ENCODE measurements at places on chromosomes 16 and 17. TPM values are rescaled to one million over a fixed set of nuclear protein-coding genes. Genes with fewer than 3 reads are reported as not detected.

The PLK1 gene
- total RNA-seq, result 91.8 TPM

The NECAB2 gene
- total RNA-seq, result not detected

DNA sequence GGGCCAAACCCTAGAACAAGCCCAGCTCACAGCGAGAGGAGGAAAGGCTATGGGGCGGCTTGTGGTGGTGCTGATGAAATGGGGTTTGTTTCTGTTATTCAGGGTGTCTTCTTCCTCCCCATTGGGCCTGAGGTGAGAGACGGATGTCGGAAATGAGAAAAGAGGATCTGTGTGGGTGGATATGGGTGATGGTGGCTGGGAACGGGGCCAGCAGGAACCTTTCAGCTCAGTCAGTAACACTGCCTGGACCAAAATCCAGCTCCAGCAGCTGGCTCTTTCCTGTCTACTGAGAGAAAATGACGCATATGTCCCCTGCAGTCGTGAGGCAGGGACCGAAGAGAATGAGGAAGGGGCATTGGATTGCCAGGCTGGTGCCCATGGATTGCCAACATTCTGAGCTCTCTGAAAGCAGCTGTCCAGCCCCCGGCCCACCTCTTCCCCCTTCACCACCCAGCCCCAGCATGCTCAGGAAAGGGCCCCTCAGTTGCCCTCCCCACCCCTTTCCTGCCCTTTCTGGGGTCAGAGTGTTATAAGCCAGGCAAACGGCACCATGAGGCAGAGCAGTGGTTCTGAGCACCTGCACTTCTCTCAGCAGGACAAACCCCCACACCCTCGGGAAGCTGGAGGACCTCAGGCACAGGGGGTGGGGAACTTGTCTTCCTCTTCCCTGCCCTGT, 4.0 kb downstream of the MYH3 start:
- H3K4me1 ChIP-seq, result peaks cover 13% of the 10 kb centered on the region
- H3K36me3 ChIP-seq, result peaks cover 3% of the 10 kb centered on the region
- H3K27me3 ChIP-seq, result no peaks in the 10 kb centered on the region

DNA sequence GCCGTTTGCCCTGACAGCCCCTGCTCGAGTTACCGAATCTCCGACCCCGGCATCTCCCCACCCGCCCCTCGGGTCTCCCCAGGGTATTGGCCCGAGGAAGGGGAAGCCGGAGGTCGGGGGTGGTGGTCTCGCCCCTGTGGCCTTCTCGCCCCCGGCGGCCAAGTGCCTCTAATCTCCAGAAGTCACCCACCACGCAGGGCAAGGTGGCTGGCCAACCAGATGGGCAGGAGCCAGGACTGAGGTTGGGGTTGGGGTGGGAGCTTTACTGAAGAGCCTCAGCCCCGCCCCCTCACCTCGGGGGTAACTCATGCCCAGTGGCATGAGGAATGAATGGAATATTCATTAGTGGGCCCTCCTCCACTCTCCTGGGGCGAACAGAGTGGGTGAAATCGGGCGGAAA, 637 bp downstream of the DHRS11 start:
- peaks cover 15% of the 10 kb centered on the region for H3K36me3 ChIP-seq
- peak overlapping the region; percentile 71 for H3K4me3 ChIP-seq
- peaks cover 23% of the 10 kb centered on the region for H3K4me1 ChIP-seq
- DNase-seq, result no peak
- no peak overlapping the region for H3K27ac ChIP-seq
- no peaks in the 10 kb centered on the region for H3K27me3 ChIP-seq

The PLEKHG4 gene
- 14.4 TPM for total RNA-seq

DNA sequence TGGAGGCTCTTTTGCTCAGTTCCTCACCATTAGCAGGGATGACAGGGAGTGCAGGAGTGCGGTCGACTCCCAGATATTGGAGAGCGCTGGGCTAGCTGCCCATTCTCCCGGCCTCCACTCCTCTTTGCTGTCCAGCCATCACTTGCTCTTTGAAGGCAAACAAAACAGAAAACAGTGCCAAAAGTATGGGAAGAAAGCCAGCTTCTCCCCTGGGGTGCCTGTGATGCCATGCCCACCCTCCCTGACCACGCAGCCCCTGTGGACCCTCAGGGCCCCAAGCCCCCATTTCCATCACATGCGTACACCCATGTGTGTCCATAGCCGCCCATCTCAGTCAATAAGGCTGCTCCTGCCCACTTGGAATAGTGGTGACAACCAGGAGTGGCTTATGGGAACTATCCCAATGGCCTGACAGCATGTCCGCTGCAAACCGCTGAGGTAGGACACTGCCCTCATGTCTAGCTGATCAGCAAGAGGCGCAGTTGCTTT, 30.0 kb downstream of the MAPT start:
- H3K27me3 ChIP-seq, result no peaks in the 10 kb centered on the region
- no peaks in the 10 kb centered on the region for H3K4me1 ChIP-seq
- no peaks in the 10 kb centered on the region for H3K36me3 ChIP-seq

The MT4 gene
- total RNA-seq, result not detected

The MYH2 gene
- not detected for total RNA-seq

- peak; percentile 70 for DNase-seq
- H3K4me1 ChIP-seq, result peaks cover 32% of the 10 kb centered on the region
- H3K36me3 ChIP-seq, result no peaks in the 10 kb centered on the region
- no peaks in the 10 kb centered on the region for H3K27me3 ChIP-seq
- H3K4me3 ChIP-seq, result peak overlapping the region; percentile 91
These were observed 623 bp downstream of the MBTPS1 start for GRCh38 chr16:84115919-84116719.

DNA sequence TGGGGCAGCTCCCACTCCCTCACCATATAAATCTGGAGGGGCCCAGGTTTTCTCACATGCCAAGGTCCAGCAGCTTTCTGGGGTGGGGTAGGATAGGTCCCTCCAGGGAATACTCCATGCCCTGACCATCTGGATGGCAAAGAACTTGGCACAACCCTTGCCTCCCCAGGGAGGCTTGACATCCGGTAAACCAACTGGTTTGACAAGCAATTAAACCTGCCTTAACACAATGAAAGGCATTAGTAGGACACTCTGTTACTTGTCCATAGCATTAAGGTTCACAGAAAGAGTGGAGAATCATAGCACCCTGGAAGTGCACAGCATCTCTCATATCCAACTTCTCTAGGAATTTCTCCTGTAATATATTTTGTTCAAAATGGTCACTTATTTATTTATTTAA, 63.9 kb upstream of the MAF start:
- H3K4me3 ChIP-seq, result no peak overlapping the region
- no peak for DNase-seq
- H3K36me3 ChIP-seq, result no peaks in the 10 kb centered on the region
- no peaks in the 10 kb centered on the region for H3K4me1 ChIP-seq

The CSH2 gene
- not detected for total RNA-seq

- H3K4me1 ChIP-seq, result peaks cover 34% of the 10 kb centered on the region
- no peaks in the 10 kb centered on the region for H3K36me3 ChIP-seq
- no peak for DNase-seq
- no peak overlapping the region for H3K4me3 ChIP-seq
These were observed 37.2 kb downstream of the NKD1 start for GRCh38 chr16:50585331-50585776.

GRCh38 chr16:2467528-2468232, 3.4 kb upstream of the NTN3 start:
- H3K4me1 ChIP-seq, result peaks cover 10% of the 10 kb centered on the region
- no peak overlapping the region for H3K27ac ChIP-seq

The CDH1 gene
- total RNA-seq, result 1.7 TPM

- H3K27ac ChIP-seq, result no peak overlapping the region
- H3K4me3 ChIP-seq, result no peak overlapping the region
- H3K36me3 ChIP-seq, result no peaks in the 10 kb centered on the region
- no peaks in the 10 kb centered on the region for H3K27me3 ChIP-seq
- DNase-seq, result no peak
- peaks cover 14% of the 10 kb centered on the region for H3K4me1 ChIP-seq
These were observed 22.1 kb downstream of the CIBAR2 start for GRCh38 chr16:85090181-85090580.

GRCh38 chr16:6047325-6047724, 949.7 kb upstream of the EEF2KMT start:
- no peak overlapping the region for H3K4me3 ChIP-seq
- no peaks in the 10 kb centered on the region for H3K27me3 ChIP-seq
- DNase-seq, result no peak
- H3K4me1 ChIP-seq, result no peaks in the 10 kb centered on the region
- H3K36me3 ChIP-seq, result peaks cover 3% of the 10 kb centered on the region
- H3K27ac ChIP-seq, result no peak overlapping the region

The PRR35 gene
- not detected for total RNA-seq

The CMTM3 gene
- total RNA-seq, result 33.7 TPM

GRCh38 chr17:49029801-49030200, 32.6 kb downstream of the IGF2BP1 start:
- H3K4me1 ChIP-seq, result peaks cover 4% of the 10 kb centered on the region
- DNase-seq, result no peak
- H3K36me3 ChIP-seq, result no peaks in the 10 kb centered on the region
- no peak overlapping the region for H3K4me3 ChIP-seq
- H3K27me3 ChIP-seq, result peaks cover 2% of the 10 kb centered on the region

GRCh38 chr16:50747207-50747956, 5.5 kb downstream of the CYLD start:
- peak; percentile 27 for DNase-seq
- H3K4me1 ChIP-seq, result peaks cover 62% of the 10 kb centered on the region
- H3K4me3 ChIP-seq, result peak overlapping the region; percentile 67
- H3K27me3 ChIP-seq, result no peaks in the 10 kb centered on the region
- H3K36me3 ChIP-seq, result peaks cover 32% of the 10 kb centered on the region
- H3K27ac ChIP-seq, result peak overlapping the region; percentile 93

The PRR15L gene
- total RNA-seq, result not detected

The NPIPB13 gene
- 5.7 TPM for total RNA-seq

The GCGR gene
- not detected for total RNA-seq

- no peak for DNase-seq
- no peaks in the 10 kb centered on the region for H3K36me3 ChIP-seq
- H3K4me3 ChIP-seq, result no peak overlapping the region
- no peak overlapping the region for H3K27ac ChIP-seq
- no peaks in the 10 kb centered on the region for H3K27me3 ChIP-seq
These were observed 22.0 kb downstream of the ADCY9 start for GRCh38 chr16:4094127-4094773.

The MT1M gene
- total RNA-seq, result not detected

DNA sequence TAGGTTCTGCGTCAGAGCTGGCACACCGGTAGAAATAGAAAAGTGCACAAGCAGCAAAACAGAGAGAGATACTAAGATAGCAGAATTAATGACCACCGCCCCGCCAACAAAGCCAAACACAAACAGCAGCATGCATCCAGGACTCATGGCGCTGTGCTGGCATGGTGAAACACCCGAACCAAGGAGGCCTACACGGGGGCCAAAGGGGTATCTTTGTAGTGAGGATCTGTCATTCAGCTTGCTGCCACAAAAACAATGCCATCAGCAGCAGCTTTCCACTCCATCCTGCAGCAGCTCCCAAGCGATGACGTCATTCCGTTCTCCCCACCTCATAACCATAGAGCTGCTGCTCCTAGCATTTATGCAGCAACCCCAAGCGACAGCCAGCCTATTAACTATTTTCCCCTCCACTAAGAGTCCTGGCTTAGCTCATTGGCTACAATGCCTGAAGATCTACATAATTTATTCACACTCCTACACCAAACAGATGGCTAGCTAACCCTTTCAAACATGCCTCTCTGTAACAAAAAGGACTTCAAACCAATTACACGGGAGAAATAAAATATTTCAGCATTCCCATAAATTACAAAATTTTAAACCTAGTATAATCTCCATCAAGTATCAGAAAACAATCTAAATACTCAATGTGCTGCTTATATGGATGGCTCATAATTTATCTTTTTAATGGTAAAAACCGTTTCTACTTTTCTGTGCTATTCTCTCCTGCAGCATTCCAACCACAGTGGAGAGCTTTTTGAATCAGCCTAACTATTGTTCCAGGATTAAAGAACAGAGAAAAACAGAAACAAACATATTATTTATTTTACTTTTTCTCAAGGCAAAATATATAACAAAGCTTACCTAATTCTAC, 73.9 kb downstream of the SPAG9 start:
- no peaks in the 10 kb centered on the region for H3K4me1 ChIP-seq
- H3K36me3 ChIP-seq, result peaks cover 4% of the 10 kb centered on the region
- H3K27me3 ChIP-seq, result no peaks in the 10 kb centered on the region
- DNase-seq, result no peak
- H3K4me3 ChIP-seq, result no peak overlapping the region

The CA7 gene
- not detected for total RNA-seq

- H3K27me3 ChIP-seq, result peaks cover 27% of the 10 kb centered on the region
- H3K4me3 ChIP-seq, result no peak overlapping the region
- DNase-seq, result no peak
- no peak overlapping the region for H3K27ac ChIP-seq
- H3K36me3 ChIP-seq, result no peaks in the 10 kb centered on the region
These were observed 9.7 kb upstream of the KIF18B start for GRCh38 chr17:44956998-44957981.

The TP53I13 gene
- total RNA-seq, result 30.9 TPM

GRCh38 chr17:62573480-62574117, 53.9 kb upstream of the MRC2 start:
- no peak overlapping the region for H3K27ac ChIP-seq
- H3K4me3 ChIP-seq, result no peak overlapping the region
- H3K36me3 ChIP-seq, result peaks cover 22% of the 10 kb centered on the region
- peaks cover 5% of the 10 kb centered on the region for H3K4me1 ChIP-seq

GRCh38 chr16:12240036-12240435, 263.5 kb downstream of the SNX29 start:
- H3K27ac ChIP-seq, result no peak overlapping the region
- H3K27me3 ChIP-seq, result no peaks in the 10 kb centered on the region
- no peak overlapping the region for H3K4me3 ChIP-seq
- no peaks in the 10 kb centered on the region for H3K4me1 ChIP-seq

GRCh38 chr17:67322042-67322787, 44.2 kb downstream of the PSMD12 start:
- DNase-seq, result no peak
- no peaks in the 10 kb centered on the region for H3K4me1 ChIP-seq
- no peak overlapping the region for H3K27ac ChIP-seq

GRCh38 chr17:71799657-71800056, 321.2 kb upstream of the SOX9 start:
- no peak for DNase-seq
- no peaks in the 10 kb centered on the region for H3K27me3 ChIP-seq
- H3K36me3 ChIP-seq, result no peaks in the 10 kb centered on the region
- H3K4me1 ChIP-seq, result no peaks in the 10 kb centered on the region
- H3K27ac ChIP-seq, result no peak overlapping the region

The ZG16B gene
- total RNA-seq, result 0.64 TPM

The SYT17 gene
- not detected for total RNA-seq

DNA sequence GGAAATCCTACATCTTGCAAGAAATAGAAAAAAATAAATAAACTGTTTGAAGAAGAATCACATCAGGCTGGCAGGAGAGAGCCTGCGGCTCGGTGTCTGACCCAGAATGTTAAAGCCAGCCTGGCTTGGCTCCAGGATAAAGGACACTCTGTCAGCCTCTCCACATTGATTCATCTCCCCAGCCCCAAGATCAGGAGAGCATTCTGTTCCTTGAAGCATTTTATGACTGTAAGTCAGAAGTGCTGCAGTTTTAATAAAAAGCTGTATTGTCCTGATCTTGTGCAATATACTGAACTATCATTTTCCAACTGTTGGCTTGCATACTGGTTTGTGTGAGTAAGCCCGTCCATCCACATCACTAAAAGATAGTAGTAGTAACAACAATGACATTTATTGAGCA, 426.6 kb downstream of the HAPSTR1 start:
- H3K27ac ChIP-seq, result no peak overlapping the region
- H3K36me3 ChIP-seq, result no peaks in the 10 kb centered on the region
- no peak for DNase-seq
- no peaks in the 10 kb centered on the region for H3K27me3 ChIP-seq

The KRT36 gene
- total RNA-seq, result not detected
